ENCODE measurements at places on chromosomes 7 and 10.

DNA sequence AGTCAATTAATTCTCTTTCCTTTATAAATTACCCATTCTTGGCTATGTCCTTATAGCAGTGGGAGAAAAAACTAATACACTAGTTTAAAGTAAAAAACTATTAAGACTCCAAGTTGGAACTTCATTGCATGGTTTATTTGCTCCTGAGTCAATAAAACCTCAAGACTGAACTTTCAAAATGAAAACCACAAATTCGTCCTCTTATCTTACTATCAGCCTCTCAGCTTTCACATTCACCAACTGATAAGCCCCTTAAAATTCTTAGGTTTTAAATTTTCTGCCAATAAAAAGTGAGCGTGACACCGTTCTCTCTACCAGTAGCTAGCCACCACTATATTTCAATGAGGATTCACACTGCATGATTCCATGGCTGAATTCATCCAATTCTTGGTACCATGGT lies 346.4 kb upstream of the NPSR1 start:
- no peak for DNase-seq

DNA sequence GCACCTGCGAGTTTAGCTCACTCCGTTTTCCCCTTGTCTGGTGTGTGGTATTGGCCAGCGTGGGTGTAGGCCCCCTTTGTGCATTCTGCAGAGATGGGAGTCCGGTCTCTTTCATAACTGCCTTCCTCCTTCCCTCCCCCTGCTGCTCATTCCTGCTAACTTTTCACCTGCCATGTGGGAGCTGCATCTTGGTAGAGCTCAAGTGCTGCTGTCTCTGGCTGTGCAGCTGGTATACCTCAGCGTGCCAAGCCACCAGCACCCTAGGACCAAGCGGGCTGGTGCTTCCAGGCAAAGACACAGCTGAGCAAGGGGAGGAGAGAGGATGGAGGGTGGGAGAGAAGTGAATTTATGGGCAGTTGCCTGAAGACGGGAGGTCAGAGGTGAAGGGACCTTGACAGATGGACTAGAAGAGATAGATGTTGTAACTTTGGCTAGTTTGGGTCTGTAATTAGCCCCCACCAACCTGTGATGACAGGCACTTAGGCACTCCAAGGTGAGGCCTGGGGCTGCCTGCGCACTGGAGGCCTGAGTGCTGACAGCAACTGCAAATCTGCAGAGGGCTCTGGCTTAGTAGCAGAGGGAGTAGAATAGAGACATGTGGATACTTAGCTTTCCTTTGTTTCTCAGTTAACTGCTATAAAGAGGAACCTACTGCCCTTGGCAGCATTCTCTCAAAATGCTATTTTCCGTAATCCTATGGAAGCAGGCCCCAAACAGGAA lies 148.8 kb upstream of the AGK start:
- DNase-seq: no peak

- DNase-seq: no peak
Measured at GRCh38 chr10:16952610-16953009, 135.4 kb upstream of the RSU1 start.

DNA sequence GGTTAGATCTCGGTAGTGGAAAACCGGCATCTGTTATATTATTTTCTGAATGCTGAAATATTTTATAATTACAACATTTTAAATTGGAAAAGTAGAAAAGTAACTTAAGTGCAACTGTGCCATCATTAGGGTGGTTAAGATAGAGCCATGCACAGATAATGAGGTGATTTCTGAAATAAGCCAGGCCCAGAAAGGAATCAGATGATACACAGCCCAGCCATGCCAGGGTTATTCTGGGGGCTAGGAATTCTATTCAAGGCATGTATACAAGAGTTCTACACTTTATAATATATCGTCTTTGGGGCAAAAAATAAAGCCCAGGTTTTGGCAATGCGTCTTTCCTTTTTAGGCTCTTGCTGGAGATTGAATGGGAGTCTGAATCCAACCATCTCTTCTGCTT lies 128.7 kb downstream of the ITGB8 start:
- no peak for DNase-seq

All from HCEC 1CT (cell line).